ENCODE measurements at places on chromosomes 1 and 21. TPM values are rescaled to one million over a fixed set of nuclear protein-coding genes. Genes with fewer than 3 reads are reported as not detected.
A peak's percentile ranks its signal among the peaks of the same experiment; 100 is the strongest.

Gene ARHGEF16
- polyA plus RNA-seq = 7.6 TPM

Gene HSF2BP
- 3.0 TPM for polyA plus RNA-seq

- no peak for DNase-seq
Observed at GRCh38 chr1:214164173-214164572, 116.8 kb upstream of the SMYD2 start.

- peak; percentile 97 for DNase-seq
Observed at GRCh38 chr1:109240158-109241152, 8.9 kb upstream of the CELSR2 start.

DNA sequence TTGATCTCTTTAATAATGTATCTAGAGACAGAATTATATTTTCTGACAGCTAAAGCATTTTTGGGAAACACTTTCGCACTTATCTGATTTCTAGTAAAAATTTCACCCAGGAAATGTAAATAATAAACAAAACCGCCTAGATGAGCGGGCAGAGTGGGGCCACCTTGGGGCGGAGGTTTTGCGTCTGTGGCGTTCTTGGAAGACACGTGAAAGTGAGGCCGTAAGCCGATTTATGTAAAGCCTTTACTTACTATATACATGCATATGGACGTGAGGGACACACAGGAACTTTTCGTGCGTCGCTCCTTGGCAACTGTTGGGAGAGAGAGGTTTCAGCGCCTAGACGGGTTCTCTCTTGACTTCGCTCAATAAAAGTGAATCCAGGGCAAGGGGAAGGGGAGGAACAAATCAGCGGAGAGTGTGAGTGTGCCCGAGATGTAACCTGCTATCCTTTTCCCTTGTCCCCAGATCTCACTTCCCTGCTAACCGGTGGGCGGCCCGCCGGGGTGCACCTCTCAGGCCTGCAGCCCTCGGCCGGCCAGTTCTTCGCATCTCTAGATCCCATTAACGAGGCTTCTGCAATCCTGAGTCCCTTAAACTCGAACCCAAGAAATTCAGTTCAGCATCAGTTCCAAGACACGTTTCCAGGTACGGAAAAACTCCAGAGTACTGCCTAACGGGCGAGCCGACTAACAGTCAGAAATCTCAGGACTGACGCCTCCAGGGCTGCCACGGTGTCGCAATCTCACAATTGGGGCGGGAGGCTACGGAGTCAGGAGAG, 1.7 kb downstream of the HLX start:
- DNase-seq = no peak

Gene CDCA8
- 47.0 TPM for polyA plus RNA-seq

Gene SYNC
- 7.6 TPM for polyA plus RNA-seq

DNA sequence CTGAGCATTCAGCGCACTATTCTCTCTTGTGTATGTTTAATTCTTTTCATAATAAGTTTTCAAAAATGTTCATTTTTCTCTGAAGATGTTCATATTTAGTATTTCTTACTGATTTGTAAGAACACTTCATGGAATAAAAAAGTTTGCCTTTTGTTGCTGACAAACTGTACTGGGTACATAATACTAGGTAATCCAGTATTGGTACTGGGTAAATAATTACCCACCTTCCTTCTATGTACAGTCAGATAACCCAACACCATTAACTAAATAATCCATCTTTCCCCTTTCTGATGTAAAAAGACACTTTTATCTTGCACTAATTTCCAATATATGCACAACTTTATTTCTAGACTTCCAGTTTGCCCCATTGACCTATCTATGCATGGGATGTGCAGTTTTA, 23.9 kb downstream of the APP start:
- no peak for DNase-seq

DNA sequence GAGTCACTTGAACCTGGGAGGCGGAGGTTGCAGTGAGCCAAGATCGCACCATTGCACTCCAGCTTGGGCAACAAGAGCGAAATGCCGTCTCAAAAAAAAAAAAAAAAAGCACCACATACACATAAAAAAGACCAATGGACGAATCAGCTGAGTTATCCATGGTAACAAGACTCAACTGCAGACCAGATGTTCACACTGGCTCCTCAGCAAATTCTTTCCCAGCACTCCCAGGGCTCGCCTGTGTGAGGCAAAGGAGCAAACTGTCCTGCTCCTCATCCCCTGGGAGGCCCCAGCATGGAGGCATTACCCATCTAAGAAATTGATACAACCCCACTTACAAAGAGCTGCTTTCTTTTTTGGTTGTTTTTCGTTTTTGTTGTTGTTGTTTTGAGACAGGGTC, 3.1 kb downstream of the TMEM234 start:
- DNase-seq = no peak

DNA sequence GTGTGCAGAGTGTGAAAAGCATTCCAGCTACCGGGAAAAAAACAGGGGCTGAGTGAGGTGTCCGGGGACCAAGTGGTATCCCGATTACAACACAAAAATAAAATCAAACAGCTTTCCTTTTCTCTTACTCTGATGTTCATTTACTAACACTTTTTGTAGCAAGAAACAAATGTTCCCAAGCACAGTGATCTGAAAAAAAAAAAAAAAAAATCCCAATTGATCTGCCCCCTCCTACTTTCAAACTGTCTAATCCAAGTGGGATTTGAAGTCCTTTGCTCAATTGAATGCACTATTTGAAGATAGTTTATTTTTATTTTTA, 1.3 kb downstream of the BACE2 start:
- DNase-seq = no peak

DNA sequence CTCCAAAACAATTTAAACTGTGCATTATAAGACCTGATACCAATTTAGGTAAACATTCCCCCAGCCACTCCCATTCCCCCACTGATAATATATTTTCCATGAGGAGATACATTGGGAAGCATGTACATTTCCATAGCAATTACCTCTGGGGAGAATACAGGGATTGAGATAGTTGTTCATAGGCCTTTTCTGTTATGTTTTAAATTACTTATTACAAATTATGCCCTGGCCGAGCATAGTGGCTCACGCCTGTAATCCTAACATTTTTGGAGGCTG, 4.4 kb downstream of the ASAP3 start:
- DNase-seq = no peak

- no peak for DNase-seq
Observed at GRCh38 chr1:56626546-56626945, 18.6 kb upstream of the PRKAA2 start.

GRCh38 chr1:155123801-155124200, 3.9 kb upstream of the EFNA1 start:
- DNase-seq = no peak

- no peak for DNase-seq
Observed at GRCh38 chr1:175380521-175381300, 188.1 kb upstream of the KIAA0040 start.

GRCh38 chr1:236343246-236343870, 50.7 kb upstream of the EDARADD start:
- no peak for DNase-seq

GRCh38 chr1:111488669-111489068, 14.8 kb downstream of the ADORA3 start:
- DNase-seq = no peak

Gene NBPF14
- polyA plus RNA-seq = 36.5 TPM

DNA sequence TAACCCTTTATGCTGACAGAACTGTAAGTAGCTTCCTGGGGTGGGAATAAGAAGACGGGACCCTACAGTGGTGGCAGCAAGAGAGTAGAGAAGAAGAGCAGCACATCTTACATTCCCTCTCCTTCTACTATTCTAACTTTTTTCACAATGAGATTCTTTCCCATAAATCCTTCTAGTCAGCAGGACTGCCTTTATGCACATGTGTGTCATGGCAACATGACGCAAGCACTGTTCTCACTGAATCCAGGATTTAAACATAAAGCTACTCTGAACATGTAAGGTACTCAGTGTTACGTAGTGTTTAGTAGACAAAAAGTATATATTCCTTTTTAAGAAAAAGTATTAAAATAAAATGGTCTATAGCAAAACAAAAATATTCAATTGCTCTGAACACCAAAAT, 309.7 kb upstream of the LYPLAL1 start:
- DNase-seq = no peak

- no peak for DNase-seq
Observed at GRCh38 chr1:87338566-87338965, 9.9 kb downstream of the LMO4 start.

- peak; percentile 84 for DNase-seq
Observed at GRCh38 chr21:42474043-42474831, 21.8 kb downstream of the RSPH1 start.

Gene SPRR2B
- not detected for polyA plus RNA-seq

Gene TRIM58
- polyA plus RNA-seq = not detected

Gene SLC35D1
- polyA plus RNA-seq = 11.0 TPM

GRCh38 chr1:30852026-30852425, 56.5 kb downstream of the SDC3 start:
- peak; percentile 40 for DNase-seq

Gene TMEM54
- 158 TPM for polyA plus RNA-seq

- peak; percentile 18 for DNase-seq
Observed at GRCh38 chr1:53944469-53945182, 873 bp downstream of the IFT25 start.

Gene TMCO4
- 4.5 TPM for polyA plus RNA-seq

DNA sequence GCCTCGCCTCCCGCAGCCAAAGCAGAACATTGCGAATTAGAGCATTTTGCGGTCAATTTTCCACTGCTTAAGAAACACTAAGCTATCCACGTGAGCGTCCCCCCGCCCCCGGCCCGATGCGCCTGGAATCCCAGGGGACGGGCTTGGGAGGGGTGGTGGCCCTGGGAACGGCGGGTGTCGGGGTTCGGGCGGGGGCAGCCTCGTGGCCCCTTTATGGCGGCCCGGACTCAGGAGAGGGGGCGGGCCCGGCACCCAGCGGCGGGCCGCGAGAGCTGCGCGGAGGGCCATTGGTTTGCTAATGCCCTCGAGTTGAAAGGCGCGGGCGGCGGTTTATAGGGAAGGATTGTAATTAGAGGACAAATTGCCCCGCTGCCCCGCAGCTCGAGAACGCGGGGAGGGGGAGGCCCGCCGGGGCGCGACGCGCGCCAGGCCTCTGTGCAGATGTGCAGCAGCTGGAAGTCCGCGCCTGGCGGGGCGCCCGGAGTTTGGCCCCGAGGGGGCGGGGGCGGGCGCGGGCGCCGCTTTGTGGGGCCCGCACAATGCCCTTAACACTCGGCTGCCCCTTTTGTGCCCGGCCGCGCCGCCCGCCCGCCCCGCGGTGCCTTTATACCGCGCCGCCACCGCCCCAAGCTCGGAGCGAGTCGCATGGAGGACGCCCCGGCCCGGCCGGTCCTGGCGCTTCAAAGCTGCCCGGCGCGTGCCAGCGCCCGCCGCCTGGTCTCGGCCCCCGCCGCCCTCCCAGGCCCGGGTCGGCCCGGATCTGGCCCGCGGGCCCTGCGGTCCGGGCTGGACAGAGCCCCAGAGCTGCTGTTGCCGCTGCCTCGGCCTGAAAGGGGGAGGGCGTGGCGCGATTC, 1.9 kb upstream of the HES3 start:
- DNase-seq = no peak

- no peak for DNase-seq
Observed at GRCh38 chr1:23561813-23562100, 2.5 kb upstream of the ID3 start.

DNA sequence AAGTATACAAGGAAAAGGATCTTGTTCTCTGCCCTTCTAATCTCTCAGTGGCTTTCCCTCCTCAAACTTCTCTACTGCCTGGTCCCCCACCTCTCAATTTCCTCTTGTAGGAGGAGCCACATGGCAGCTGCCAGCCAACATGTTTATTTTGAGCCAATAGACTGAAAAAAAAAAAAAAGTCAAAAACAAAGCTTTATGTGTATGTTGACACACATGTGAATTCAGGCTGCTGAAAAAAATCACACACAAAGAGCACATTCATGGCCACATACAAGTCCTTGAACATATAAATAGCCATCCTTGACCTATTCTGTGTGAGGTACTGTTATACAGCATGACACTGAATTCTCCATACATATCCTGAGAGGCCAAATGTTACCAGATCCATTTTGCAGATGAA, 3.7 kb downstream of the PTPN14 start:
- no peak for DNase-seq

GRCh38 chr21:15264084-15264665, 199.4 kb upstream of the NRIP1 start:
- no peak for DNase-seq

DNA sequence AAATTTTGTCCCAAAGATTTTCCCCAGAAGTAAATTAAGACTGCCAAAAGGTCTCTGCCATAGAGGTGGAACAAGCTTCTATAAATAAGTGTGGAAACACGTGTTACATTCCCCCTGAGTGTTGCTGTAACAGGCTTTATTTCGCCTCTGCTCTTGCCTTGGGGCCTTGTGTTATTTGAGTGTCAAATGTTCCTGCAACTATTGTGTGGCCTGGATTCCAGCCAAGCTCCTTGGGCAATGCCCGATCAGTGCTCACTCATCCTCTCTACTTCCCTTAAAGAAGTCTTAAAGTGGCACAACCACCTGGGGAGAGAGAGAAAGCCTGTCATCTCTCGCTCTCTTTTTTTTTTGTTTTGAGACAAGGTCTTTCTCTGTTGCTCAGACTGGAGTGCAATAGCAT, 156.7 kb downstream of the NR5A2 start:
- peak; percentile 93 for DNase-seq

Gene RPL22
- 166 TPM for polyA plus RNA-seq

DNA sequence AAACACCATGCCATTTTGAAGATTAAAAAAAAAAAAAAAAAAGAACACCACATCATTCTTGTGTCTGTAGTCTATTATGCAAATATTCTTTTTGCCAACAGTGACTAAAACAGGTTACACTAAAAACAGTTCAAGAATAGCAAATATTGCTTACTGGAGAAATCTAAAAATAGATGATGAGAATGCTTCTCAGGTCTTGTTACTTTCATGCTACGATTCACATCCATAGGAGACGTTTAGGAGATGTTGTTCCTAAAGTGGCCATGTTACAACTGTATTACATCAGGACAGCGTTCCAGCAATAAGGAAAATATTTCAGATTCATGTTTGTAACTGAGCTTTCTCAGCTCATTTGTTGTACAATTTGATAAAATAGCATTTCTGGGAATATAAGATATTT, 32.3 kb downstream of the RAB3GAP2 start:
- no peak for DNase-seq

Gene MFSD2A
- 49.3 TPM for polyA plus RNA-seq

GRCh38 chr1:40898431-40898901, 36.3 kb upstream of the CITED4 start:
- peak; percentile 83 for DNase-seq

GRCh38 chr1:237279629-237280028, 237.6 kb downstream of the RYR2 start:
- DNase-seq = no peak

GRCh38 chr1:87926131-87926830, 597.6 kb downstream of the LMO4 start:
- DNase-seq = peak; percentile 26

DNA sequence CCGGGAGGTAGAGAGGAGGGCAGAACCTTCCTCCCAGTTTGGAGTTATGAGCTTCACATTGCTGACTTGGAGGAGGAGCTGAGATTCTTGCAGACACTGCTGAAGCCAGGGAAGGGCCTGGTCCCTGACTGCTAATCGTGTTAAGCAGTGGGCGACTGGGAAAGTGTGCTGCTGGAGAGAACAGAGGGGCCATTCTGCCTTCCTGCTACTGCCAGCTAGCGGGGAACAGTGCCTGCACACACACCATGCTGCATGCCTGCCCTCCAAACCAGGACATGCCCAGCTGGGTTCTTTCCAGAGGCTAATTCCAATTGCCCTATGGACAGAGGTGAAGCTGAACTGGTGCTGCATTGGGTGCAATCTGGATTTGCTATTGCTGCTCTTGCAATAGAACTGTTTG, 281.4 kb downstream of the AJAP1 start:
- DNase-seq = no peak

Gene EFNA3
- polyA plus RNA-seq = 3.7 TPM
